ENCODE measurements at places on chromosomes 5 and 9.

GRCh38 chr5:88051148-88051547 is 217.5 kb downstream of the TMEM161B start:
- no peak for DNase-seq

DNA sequence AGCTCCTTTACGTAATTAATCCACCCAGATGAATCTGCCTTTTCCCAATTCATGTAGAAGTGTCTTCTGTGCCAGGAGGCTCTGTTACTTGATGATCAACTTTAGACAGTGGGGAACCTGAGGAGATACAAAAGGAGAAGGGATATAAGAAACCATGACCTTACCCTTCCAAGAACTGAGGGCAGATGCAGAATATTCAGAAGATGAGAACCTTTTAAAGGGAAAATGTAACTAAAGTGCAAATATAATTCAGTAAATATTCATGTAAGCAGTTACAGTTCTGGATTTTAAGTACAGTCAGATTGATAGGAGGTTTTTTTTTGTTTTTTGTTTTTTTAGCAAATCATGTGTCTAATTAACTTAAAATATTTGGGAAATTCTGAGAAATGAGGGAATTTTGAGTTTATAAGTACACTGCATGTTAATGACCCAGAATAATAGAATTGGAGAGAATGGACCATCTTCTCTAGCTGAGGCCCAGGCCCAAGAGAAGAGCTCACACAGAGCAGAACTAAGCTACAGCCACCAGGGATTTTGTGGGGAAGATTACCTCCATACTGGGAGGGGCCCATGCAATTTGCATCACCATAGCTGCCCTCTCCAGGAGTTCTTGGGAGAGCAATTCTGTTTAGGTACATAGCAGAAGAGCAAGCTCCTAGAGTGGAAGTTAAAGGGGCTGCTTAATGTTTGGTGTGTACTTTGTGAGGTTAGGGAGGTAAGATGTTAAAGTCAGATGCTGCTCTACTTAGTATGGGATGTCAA is 61.5 kb downstream of the SV2C start:
- DNase-seq, result no peak

DNA sequence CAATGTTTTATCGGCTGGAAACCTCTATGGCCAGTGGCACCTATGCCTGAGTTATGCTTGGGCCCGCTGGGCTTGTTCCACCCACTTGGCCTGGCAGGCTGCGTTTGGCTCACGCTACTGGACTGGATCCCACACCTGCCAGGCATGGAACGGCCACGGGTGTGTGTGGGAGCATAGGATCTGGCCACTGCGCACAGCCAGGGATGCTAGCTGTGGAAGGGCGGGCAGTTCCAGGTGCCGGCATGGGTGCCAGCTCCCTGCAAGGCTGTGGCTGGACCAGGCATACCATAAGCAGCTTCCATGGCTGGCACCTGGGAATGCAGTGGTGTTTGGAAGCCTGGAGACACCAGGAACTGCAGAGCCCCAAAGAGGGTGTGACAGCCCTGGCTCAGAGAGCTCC is 1063.9 kb upstream of the ACO1 start:
- no peak for DNase-seq

- DNase-seq, result peak; percentile 26
These were observed 63.1 kb upstream of the RETREG1 start for GRCh38 chr5:16679863-16680262.

- no peak for DNase-seq
These were observed 24.6 kb upstream of the PANK3 start for GRCh38 chr5:168603746-168604145.

DNA sequence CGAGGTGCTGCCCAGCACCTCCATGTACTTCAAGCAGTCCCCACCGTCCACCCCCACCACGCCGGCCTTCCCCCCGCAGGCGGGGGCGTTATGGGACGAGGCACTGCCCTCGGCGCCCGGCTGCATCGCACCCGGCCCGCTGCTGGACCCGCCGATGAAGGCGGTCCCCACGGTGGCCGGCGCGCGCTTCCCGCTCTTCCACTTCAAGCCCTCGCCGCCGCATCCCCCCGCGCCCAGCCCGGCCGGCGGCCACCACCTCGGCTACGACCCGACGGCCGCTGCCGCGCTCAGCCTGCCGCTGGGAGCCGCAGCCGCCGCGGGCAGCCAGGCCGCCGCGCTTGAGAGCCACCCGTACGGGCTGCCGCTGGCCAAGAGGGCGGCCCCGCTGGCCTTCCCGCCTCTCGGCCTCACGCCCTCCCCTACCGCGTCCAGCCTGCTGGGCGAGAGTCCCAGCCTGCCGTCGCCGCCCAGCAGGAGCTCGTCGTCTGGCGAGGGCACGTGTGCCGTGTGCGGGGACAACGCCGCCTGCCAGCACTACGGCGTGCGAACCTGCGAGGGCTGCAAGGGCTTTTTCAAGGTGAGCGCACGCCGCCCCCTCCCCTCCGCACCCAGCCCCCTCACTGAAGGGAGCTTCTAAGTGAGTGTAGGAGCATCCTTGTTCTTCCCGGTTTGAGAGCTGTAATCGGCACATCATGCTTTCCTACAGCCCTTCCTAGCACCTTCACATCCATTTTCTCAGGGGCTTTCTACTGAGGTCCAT is 6.9 kb downstream of the NR4A3 start:
- peak; percentile 43 for DNase-seq

GRCh38 chr5:15286650-15287049 is 213.3 kb upstream of the FBXL7 start:
- no peak for DNase-seq

DNA sequence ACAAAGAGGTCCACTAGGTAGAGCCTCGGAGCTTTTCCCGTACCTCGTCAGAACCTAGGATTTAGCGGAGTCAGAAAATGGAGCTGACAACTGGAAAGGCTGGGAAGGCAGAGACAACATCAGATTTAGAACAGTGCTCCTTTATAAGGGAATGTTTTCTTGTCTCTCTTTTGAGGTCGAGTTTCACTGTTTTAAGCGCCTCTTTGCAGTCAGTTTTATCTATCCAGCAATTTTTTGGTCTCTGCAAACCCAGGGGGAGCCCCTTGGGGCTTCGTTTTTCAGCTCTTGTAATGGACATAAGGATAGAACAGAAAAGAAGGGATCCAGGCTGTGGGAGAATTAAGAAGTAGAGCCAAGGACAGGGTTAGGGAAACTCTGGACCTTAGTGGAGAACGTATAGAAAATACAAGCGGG is 80.5 kb downstream of the FNBP1 start:
- DNase-seq, result no peak

DNA sequence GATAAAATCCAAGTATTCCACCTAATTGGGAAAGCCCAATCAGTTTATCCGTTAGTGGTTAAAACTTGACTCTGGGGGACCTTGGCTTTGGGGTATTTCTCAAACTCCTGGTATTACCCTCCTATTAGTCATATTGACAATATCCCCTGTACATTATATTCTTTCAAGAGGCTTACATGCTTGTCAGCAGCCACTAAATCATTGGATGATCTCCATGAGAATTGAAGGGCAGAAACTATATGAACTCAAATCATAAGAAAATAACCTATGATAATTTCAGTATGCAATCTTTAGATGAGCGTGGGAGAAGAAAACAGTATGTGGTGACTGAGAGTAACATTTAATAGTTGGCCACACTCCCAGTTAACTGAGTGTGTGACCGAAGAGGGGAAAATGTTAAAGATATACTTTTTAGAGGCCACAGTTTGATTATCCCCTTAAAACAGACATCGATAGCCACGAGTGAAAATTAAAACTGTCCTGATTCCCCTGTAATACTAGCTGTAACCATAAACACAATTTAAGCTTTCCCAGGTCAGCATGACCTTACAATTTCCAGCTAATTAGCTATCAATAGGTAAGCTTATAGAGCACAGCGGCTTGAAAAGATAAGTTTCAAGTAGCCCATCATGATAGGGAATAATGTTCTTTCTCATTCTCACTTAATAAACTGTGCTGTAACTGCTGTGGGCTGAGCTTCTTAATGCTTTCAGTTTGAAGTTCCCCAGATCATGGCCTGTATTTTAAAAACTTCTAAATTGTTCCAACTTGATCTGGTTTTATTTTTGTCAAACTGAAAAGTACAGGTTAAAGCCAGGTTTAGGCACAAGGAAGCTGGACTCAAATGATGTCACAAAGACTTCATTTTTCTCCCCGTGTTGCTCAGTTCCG is 58.6 kb downstream of the PUM3 start:
- no peak for DNase-seq

GRCh38 chr9:127734247-127734746 is 797 bp downstream of the TOR2A start:
- DNase-seq, result no peak

GRCh38 chr9:115689331-115689730 is 464.3 kb upstream of the PAPPA start:
- DNase-seq, result no peak

GRCh38 chr5:180866985-180867384 is 5.9 kb upstream of the ZFP62 start:
- DNase-seq, result no peak

All from endothelial cell (in vitro differentiated cells).